ENCODE measurements at places on chromosomes 11 and 22. TPM values are rescaled to one million over a fixed set of nuclear protein-coding genes. Genes with fewer than 3 reads are reported as not detected.

The ST3GAL4 gene
- 23.6 TPM for polyA plus RNA-seq

The SERHL2 gene
- 9.8 TPM for polyA plus RNA-seq

The NLRP14 gene
- 0.67 TPM for polyA plus RNA-seq

The ISX gene
- 0.29 TPM for polyA plus RNA-seq

The FXYD6 gene
- 116 TPM for polyA plus RNA-seq

The E2F8 gene
- polyA plus RNA-seq = 8.0 TPM

The CRYBB2 gene
- 0.23 TPM for polyA plus RNA-seq

The C11orf42 gene
- polyA plus RNA-seq = 0.78 TPM

The SYT12 gene
- polyA plus RNA-seq = 0.23 TPM

The SIRT3 gene
- 26.5 TPM for polyA plus RNA-seq

The MS4A6E gene
- polyA plus RNA-seq = not detected

The OSBP2 gene
- 5.5 TPM for polyA plus RNA-seq

The DBX1 gene
- not detected for polyA plus RNA-seq

The LIMK2 gene
- polyA plus RNA-seq = 50.5 TPM

The GGTLC3 gene
- polyA plus RNA-seq = not detected

The RAB38 gene
- 22.4 TPM for polyA plus RNA-seq

The KIF18A gene
- polyA plus RNA-seq = 12.7 TPM

The NPAS4 gene
- 0.50 TPM for polyA plus RNA-seq

The RASD2 gene
- polyA plus RNA-seq = 2.1 TPM

The PHOX2A gene
- polyA plus RNA-seq = not detected

The YPEL4 gene
- polyA plus RNA-seq = 2.6 TPM

The HINFP gene
- polyA plus RNA-seq = 29.1 TPM
